ENCODE measurements at places on chromosomes 3 and 15.

- DNase-seq = no peak
Measured at GRCh38 chr15:59636184-59636583, 21.1 kb downstream of the GTF2A2 start.

DNA sequence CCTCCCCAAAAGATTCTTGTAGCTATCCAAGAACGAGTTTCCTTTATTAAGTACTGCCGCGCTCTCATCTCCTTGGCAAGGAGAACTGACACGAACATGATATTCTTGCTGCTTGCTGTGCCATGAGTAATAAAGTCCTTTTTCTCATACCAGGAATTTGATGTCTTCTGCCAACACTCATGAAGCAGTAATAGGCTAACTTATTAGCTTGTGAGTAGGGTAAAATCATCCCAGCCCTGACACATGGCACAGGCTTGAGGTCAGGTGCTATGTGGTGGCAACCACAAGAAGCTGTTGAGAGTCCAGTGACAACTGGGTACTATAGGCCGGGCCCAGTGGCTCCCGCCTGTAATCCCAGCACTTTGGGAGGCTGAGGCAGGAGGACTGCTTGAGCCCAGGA, 22.7 kb upstream of the UBXN7 start:
- no peak for DNase-seq

DNA sequence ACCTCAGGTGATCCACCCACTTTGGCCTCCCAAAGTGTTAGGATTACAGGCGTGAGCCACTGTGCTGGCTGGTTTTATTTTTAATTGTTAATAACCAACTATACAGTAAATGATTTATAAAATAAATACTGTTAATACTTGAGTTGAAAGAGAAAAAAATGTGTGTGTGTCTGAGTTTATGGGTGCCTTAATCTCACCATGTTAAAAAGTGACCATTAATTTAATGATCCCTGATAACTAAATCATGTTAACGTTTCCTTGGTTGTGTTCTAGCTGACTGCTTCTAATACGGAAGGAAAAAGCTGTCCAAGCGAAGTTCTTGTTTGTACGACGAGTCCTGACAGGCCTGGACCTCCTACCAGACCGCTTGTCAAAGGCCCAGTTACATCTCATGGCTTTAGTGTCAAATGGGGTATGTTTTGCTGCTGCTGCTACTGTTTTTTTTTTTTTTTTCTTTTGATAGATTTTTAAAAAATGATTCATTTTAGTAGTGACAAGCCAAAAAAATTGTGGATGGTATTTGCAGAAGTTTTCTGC, 113.5 kb downstream of the GHSR start:
- DNase-seq = no peak

- peak; percentile 15 for DNase-seq
Measured at GRCh38 chr3:120642368-120642948, 39.6 kb downstream of the HGD start.

DNA sequence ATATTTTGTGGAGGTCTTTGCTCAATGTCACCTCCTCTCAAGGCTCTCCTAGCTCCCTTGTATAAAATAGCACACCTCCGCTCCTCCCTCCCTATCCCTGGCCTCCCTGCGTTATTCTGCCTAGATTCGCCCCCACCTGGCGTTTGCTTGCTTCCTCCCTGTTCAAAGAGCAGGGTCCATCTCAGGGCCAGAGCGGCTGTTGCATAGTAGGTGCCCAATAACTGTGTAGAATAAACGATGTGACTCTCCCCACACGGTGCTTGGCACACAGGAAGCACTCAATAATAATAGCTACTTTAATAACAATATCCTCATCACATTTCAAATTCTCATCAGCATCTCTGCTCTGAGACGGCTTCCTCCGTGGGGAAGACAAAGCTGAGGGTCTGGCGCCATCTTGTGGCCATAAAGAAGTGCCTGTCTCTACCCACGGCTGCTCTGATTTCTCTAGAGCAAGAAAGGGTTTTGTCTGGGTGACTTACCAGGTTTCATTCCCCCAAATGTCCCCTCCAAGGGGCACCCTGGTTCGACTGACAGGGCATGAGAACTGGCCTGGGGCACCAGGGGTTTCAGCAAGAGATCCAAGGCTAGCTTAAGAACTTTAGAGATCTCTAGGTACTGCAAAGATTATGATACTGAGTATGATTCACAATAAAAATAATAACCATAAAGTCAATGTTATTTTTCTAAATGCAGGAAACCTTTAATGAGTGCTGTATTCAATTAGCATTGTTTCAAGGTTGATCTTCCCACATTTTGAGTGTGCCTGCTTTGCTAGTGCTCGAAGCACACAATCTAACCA, 16.1 kb downstream of the CD276 start:
- peak; percentile 78 for DNase-seq

- peak; percentile 66 for DNase-seq
Measured at GRCh38 chr3:128922804-128923459, 43.5 kb downstream of the ACAD9 start.

DNA sequence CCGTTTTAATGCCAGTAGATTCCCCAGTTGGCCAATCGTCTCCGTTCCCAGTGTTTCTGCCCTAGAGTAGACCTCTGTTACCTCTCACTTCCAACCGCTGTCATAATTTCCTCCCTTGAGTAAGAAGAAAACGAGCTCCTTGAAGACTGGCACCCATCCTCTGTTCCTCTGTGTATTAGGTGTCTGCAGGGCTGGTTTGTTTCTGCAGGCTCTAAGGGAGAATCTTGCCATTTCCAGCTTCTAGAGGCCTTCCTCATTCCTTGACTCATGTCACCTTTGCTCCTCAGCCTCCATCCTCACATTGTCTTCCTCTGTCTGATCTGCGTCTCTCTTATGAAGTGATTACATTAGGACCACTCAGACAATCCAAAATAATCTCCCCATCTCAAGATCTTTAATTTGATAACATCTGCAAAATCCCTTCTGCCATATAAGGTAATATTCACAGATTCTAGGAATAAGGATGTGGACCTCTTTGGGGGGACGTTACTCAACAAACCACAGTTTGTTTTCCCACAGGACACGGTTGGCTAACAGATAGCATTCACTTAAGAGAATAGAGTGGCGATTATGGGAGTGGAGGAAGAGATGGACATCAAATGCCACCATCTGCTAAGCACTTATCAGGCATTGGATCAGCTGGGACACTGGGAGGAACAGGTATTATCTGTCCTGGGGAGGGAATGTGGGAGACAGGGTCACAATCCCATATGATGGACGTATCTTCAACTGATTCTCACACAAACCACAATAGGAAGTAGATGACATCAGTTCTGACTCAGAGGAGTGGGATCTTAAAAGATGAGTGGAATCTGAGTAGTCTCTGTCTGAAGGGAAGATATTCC, 17.1 kb downstream of the ARHGAP31 start:
- DNase-seq = no peak

- DNase-seq = no peak
Measured at GRCh38 chr3:136105044-136105443, 91.1 kb downstream of the MSL2 start.

- no peak for DNase-seq
Measured at GRCh38 chr3:183317271-183317670, 64.2 kb downstream of the B3GNT5 start.

- no peak for DNase-seq
Measured at GRCh38 chr3:52834871-52835501, at the start of gene MUSTN1. Gene MUSTN1, minus strand, starts transcription at chr3:52835019. Its CDS starts 71 bp downstream, at chr3:52834948.

- no peak for DNase-seq
Measured at GRCh38 chr15:25894371-25894902, 31.3 kb upstream of the ATP10A start.

- DNase-seq = no peak
Measured at GRCh38 chr3:122067588-122068240, 12.6 kb downstream of the CD86 start.

DNA sequence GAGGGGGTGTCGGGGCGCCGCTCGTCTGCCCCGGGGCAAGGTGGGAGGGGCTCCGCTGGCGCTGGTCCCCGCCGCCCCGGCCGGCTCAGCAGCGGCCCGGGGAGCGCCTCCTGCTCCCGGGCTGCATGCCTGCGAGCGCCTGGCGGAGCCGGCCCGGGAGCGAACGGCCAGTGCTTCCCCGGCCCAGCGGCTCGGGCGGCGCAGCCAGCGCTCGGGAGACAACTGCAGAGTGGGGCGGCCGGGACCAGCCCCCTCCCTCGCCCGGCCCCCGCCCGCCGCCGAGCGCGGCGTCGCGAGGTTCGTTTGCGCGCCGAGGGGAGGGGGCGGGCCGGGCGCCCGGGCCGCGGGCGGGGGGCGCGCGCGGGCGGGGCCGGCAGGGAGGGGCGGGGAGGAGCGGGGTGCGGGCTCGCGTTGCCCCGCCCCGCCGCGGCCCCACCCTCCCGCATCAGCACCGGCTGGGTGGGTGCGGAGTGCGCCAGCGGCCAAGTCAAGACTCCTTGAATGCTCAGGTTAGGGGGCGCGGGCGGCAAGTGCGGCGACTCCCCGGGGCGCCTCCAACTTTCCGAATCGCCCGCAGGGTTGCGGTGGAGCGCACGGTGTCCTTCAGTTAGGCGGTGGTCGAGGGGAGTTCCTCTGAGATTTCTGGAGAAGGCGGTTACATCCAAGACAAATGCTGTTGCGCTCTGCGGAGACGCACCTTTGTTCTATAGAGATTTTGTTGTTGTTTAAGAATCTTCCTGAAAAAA, at the start of gene RGMA:
RGMA (minus strand) TSS at position 231 of the 746 bp plus-strand sequence. CDS start 279 bp downstream, outside the sequence.
- no peak for DNase-seq

DNA sequence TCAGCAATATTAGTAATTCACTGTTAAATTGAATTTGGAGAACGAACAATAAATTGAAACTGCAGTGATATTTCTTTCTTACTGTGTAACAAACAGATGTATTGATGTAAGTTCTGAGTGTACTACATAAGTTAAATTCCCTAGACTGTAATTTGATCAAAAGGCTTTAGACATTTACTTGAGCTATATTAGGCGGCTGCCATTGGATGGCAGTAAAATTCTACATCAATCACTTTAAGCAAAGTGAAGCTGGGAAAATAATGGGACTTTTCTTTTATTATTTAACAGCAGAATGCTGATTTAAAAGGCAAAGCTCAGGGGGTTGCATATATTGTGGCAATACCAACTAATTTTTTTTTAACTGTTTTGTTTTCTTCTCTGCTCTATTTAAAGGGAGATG, 212.6 kb upstream of the PLSCR5 start:
- DNase-seq = no peak

DNA sequence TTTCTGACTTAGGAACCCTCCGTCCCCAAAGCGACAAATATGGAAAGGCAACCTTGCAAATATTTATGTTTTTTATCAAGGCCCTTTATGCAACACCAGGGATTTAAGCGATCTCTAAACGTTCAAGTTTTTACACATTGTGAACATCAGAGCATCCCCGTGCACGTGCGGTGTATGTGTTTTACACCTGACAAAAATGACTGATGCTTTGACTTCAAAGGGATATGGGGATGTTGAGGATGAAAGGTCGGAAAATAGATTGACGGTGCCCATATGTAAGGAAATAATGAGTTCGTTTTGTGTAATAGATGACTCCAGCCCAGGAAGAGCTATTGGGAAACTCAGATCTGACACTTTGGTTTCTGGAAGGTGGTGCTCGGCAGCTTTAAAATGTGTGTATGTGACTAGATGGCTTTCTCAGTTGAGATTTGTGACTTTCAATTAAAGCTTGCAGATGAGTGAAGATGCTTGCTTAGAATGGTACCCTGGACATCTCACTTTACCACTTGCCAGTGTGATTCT, 866 bp downstream of the SLC49A4 start:
- no peak for DNase-seq

All from T-cell (primary cell).